T-helper 2 cell treated with Interferon-gamma antibody and Interleukin-4, amounts not matched to agents 5 μg/mL and 100 μg/mL, for 36 hours (primary cell): ENCODE measurements at places on chromosomes 5 and 9.
A peak's percentile ranks its signal among the peaks of the same experiment; 100 is the strongest.

- no peak for DNase-seq
These were observed 472.0 kb upstream of the WWC1 start for GRCh38 chr5:167819406-167819805.

DNA sequence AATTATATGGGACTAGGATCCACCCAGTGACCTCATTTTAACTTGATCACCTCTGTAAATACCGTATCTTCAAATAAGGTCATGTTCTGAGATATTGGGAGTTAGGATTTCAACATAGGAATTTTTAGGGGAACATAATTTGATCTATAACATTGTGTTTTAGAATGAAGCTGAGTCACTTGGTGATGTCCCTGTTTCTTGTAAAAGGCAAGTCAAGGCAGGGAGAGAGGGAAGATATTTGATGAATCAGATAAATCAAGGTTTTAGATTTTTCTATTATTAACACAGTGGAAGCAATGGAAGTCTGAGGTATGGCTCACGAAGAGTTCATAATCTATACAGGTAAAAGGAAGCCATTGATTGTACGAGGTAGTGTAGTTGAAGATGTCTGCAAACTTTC is 11.8 kb upstream of the GPR151 start:
- DNase-seq: no peak

DNA sequence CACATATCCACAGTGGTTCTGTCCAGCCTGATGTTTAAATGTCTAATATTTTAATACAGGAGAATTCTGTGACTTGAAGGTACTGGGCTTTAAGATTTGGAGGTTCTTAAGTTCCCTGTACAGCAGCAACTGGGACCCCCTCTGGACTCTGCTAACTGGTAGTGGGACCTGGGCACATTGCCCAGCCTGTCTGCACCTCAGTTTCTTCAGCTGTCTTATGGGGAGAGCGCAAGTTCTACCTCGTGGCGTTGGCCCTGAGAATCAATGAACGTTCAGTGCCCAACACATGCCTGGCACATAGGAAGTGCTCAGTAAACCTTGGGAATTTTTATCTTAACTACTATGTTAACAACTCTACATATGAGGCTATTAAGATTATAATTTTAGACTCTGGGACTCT is 1.4 kb downstream of the SLC2A6 start:
- DNase-seq: no peak

GRCh38 chr9:8809741-8810140 is 1010.2 kb upstream of the DMAC1 start:
- DNase-seq: no peak

GRCh38 chr5:72372331-72372730 is 52.2 kb downstream of the PTCD2 start:
- DNase-seq: no peak

DNA sequence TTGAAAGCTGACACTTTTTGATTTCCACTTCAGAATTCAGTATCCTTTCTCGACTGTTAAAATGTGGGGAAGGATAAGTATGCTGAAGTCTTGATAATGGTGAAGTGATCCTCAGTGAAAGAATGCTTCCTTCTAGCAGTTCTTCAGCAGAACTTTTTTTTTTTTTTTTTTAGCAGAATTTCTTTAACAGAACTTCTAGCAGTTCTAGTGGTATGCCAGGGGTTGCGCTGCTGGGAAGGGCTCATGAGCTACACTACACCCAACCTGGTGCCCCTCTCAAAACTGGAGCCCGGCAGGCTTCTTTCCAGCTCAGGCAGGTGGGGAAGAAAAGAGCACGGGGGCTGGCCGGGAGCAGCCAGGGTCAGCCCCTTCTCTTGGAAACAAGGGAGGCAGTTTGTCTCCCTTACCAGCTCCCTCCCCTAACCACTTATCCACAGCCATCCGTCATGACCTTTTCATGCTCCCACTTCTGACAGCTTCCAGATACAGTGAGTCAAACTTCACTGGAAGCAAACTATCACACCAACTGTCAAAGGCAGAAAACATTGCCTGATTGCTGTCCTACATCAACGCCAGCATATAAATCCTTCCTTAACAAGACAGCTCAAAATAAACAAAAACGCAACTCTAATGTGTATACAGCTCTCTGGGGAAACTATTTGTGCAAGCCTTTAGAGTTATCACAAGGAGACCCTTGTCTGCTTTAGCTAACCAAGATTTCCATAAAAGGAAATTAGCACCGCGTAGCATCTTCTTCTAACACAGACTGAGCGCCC is 211.5 kb downstream of the GAPVD1 start:
- DNase-seq: no peak

DNA sequence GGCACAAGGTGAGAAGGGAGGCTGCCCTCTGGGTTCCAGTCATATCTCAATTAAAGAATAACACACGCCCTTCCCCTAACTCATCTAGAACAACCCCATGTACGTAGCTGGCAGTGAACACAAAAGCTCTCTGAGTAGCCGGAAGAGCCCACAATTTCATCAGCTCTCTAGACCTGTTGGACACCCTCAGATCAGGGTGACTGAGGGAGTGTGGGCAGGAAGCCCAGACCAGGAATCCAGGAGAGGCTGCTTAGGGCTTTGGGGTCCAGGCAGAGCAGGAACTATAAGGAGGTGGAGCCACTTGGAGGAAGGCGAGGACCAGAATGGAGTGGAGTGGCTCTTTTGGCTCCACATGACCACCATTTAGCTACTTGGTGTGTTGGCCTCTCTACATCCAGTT is 237.4 kb downstream of the NR3C1 start:
- no peak for DNase-seq

- DNase-seq: no peak
These were observed 16.2 kb upstream of the DIRAS2 start for GRCh38 chr9:90658783-90659182.

DNA sequence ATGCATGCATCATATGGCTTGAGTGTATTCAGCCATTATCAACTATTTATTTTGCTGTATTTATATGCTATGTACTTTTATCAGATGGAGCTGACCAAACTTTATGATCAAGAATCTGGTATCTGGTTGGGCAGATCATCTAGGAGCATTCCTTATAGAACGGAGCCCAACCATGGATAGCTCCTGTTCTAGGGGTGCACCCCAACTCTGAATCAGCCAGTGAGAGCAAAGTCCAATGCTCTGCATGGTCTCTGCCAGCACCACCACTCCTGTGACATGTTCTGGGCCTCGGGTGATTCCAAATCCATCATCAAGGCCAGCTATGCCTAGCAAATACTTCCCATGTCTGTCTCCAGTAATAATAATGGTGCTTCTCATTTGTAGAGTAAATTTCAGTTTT is 517.5 kb downstream of the AGTPBP1 start:
- no peak for DNase-seq

DNA sequence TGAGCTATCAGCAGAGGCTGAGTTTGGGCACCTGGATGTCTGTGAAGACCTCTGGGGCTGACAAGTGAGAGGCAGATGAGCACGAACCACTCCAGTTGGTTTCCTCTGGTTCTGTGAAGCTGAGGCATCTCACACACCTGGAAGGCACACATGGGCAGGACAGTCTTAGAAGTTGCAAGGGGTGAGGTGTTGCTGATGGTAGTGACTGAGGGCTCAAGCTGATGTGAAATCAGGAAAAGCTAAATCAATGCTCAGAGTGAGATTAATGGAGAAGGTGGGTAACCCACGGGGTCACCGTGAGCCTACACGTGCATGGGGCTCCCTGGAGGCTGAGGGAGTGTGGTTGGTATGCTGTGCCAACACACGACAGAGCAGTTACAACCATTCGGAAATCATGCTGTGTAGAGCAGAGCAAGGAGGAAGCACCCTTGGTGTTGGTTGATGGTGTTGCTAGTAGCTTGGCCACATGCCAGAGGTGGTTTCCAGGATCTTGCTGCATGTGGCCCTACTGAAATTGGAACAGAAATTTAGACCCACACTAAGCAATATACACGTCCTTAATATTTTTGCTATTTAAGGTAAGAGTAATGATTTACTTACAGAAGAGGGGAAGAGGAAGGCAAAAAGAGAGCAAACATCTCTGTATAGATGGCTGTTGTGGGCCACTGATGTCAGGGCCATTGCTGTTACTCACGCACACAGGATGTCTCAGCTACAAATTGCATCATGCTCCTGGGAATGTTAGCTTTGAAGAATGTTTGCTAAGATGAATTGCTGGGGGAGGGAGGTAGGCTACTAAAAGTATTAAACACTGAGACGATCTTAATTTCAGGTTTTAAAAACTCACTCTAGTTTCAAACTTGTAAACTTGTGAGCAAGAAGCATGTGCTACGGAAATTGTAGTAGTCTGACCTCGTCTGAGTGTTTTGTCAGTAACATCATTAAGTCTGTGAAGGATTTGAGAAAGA is 170.5 kb downstream of the ARHGEF28 start:
- DNase-seq: no peak

- peak; percentile 27 for DNase-seq
These were observed 20.0 kb downstream of the MOCS2 start for GRCh38 chr5:53089481-53089991.

GRCh38 chr5:151751091-151751490 is 7.3 kb downstream of the ATOX1 start:
- no peak for DNase-seq

GRCh38 chr5:146042628-146043279 is 62.6 kb downstream of the PLAC8L1 start:
- DNase-seq: no peak

DNA sequence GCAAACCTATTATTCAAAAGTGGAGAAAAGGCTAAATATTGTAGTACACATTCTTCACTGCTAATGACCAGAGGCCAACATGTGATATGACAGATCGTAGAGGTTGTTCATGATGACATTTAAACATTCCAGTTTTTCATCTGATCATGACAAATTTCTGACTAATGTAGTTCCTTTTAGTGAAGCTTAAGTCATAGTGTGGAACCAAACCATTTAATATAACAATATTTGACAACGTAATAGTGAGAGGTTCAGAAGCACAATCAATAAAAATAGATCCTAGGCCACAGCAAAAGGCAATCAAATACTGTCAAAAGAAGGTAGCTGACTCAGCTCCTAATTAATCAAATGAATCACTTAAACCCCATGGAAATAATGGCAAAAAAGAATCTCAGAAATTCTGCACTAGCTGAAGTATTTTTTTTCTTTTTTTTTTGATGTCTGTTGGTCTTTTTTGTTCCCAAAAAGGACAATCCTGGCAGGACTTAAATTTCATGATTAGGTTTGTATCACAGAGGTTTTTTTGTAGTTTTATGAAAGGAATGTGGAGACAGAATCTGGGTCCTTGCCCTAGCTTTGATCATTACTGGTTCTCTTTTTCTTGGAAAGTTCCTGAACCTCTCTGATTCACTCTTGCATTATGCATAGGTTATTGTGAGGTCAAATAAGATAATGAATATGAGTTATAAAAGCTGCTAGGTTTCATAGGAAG is 795.0 kb downstream of the DTWD2 start:
- no peak for DNase-seq

GRCh38 chr9:112084334-112084733 is 90.8 kb downstream of the SUSD1 start:
- DNase-seq: no peak

DNA sequence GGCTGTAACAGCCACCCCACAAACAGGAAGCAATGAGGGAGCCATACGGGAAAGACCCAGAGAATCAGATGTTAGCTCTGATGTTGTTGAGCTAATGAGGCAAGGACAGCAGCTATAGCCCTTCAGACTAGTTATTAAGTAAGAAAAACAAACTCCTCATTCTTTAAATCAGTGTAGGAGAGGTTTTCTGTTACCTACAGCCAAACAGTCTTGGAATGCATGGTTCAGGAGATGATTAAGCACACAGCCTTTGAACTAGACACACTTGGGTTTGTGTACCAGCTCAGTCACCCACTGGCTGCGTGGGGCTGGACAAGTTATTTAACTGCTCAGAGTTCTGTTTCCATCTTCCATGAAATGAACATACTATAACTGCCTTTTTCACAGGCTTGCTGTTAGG is 68.1 kb downstream of the SPOCK1 start:
- DNase-seq: no peak

DNA sequence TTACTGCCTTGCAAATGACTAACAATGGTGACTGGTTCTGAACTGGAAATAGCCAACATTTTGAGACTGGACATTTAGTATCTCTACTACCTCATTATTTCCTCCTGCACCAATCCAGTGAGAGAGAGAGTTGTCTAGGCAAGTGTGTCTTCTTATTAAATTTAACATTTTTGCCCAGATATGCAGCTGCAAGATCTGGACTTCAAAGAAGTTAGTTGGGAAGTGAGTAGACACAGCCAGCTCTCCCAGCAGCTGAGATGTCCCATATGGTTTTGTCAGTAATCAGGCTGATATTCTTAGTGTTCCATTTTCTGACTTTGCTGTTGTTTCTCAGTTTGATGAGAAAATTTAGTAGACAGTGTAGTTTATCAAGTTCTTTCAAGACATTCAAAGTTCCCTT is 1778.8 kb upstream of the CDH6 start:
- DNase-seq: no peak

DNA sequence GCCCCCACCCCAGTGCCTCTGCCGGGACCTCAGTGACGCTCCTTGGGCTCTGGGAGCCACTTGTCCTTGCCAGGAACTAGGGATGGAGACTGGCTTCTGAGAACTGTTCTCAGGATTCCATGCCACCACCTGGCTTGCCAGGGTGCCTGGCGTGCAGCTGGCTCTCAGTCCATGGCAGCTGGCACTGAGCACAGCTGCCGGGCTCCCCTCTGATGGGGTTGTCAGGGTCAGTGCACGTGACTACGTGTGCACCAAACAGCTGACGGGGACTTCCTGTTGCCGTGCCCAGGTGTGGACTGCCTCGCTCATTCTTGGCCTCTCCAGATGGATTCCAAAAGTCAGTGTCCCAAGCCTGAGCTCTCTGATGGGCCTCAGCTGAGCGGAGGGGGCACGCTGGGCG is 9.4 kb downstream of the KCNT1 start:
- no peak for DNase-seq

DNA sequence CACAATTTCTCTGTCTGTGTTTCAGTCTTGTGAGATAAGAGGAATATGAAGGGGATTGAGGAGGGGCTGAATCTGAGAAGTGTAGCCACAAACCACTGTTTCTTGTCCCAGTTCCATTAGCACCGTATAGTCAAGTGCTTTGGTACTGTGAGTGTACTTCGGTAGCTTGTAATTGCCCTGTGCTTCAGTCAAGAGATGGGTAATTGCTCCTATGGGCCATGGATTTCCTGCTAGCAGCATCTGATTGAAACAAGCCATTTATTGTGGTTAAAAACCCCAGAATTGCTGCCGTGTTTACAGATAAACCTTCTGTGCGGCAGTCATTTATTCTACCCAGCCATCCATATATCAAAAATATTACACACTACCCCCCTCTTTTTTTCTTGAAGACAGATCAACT is 98.6 kb downstream of the MAT2B start:
- no peak for DNase-seq

DNA sequence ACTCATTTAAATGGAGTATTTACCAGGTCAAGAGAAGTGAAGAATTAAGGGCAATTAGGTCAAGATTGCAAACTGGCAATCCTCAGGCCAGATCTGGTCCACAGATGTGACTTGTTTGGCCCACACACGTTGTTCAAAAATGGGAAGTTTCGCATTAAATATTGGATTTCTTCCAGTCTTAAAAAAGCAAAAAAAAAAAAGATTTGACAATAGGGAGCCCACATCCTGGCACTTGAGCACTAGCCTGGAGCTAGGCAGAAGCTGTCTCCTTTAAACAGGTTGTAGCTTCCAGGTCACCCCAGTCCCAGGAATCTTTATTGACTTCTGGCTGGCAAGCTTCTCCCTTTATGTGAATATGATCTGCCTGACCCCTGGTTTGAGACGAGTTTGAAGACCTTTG is 520.4 kb downstream of the RAB3C start:
- DNase-seq: no peak

- no peak for DNase-seq
These were observed 65.7 kb upstream of the ANKH start for GRCh38 chr5:14937254-14937653.

- DNase-seq: no peak
These were observed 110.2 kb downstream of the FBXL7 start for GRCh38 chr5:15610216-15610615.

- peak; percentile 42 for DNase-seq
These were observed 1.5 kb downstream of the GGTA1 start for GRCh38 chr9:121498150-121498486.
